ENCODE measurements at places on chromosomes 1 and 21.

GRCh38 chr1:62299426-62300200 lies 19.6 kb downstream of the KANK4 start:
- DNase-seq = peak; percentile 13

GRCh38 chr1:108824051-108824450 lies 32.8 kb downstream of the AKNAD1 start:
- no peak for DNase-seq

DNA sequence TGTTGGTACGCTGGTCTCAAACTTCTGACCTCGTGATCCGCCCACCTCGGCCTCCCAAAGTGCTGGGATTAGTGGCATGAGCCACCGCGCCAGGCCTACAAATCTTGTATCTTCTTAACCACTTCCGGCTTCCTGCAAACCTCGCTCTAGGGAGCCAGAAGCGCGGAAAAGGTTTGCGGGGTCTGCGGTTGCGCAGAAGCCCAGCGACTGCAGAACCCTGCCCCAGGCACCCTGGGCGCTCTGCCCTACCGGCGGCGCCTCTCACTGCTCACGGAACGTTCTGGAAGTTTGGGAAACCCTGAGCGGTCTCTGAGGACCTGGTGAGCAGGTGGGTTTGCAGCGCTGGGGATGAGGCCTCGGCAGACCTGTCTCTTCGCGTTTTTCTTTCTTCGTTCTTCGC lies at the start of gene C1orf146:
Gene C1orf146 (plus strand): TSS at position 195 of the 400 bp plus-strand sequence. CDS start 13,506 bp downstream, outside the sequence.
- no peak for DNase-seq

- peak; percentile 43 for DNase-seq
Observed at GRCh38 chr1:202283379-202283844, 58.3 kb downstream of the UBE2T start.

- no peak for DNase-seq
Observed at GRCh38 chr21:45937721-45938452, 43.7 kb upstream of the COL6A1 start.

Data from choroid plexus epithelial cell (primary cell).